ENCODE measurements at places on chromosomes 11 and 22.

- DNase-seq, result no peak
Measured at GRCh38 chr11:61009392-61010275, 38.2 kb downstream of the CD6 start.

GRCh38 chr11:107848345-107848744 lies 10.2 kb downstream of the SLC35F2 start:
- DNase-seq, result no peak

GRCh38 chr11:45105233-45105983 lies 41.0 kb upstream of the PRDM11 start:
- DNase-seq, result peak; percentile 45

DNA sequence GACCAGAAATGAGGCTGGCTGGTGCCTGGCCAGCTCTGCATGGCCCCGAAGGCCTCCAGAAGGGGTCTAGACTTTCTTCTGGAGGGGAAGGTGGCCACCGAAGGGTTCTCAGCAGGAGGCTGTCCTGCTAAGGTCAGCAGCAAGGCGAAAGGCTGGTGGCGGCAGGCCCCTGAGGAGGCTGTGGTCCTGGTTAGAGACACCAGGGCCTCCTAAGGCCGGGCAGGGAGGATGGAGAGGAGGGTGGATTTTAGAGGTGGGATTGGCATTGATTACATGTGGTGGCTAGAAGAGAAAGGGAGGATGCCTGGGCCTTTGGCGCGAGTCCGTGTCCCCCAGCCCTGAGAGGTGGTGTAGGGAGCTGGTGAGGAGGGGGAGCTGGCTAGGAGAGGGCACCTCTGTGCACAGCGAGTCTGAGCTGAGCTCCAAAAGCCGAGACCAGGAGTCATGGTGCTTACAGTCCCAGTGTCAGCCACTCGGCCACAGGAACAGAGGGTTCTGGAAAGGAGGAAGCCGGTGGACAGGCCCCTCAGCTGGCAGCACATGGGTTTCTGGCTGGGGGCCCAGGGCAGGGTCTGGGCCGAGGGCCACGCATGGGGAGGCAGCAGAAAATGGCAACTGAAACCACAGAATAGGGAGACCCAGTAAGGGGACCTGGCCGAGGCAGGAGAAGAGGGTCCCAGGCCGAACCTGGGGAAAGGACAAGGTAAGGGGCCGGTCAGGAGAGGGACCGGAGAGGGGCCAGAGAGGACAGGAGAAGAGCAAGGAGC lies 2.5 kb downstream of the FERMT3 start:
- DNase-seq, result no peak

DNA sequence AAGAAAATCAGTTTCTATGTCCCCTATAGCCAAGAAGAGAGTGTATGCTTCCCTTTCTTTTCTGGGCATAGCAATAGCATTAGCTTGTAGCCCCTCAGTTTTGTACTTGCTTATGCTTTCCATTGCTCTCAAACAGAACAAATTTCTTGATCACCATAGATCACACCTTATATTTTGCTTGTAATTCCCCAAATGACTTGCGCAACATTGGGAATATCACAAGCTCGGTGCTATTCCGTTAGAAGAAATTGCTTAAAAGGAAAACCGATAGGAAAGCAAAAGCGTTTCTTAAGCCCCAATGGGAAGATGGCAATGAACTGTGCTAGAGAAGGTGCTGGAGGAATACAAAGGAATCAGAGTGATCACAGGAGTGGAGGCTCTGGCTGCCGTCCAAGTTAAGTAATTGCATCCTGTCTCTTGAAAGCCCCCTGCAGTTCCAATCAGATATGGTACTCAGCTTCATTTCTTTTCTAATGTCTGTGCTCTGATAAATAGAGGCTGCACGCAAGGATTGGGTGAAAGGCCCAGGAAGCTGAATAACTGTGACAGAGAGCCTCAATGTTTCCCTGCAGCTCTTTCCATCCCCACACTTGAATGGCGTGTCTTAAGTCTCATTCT lies 182.1 kb upstream of the KIRREL3 start:
- DNase-seq, result no peak

- DNase-seq, result no peak
Measured at GRCh38 chr11:41309111-41309522, 150.3 kb downstream of the LRRC4C start.

- peak; percentile 31 for DNase-seq
Measured at GRCh38 chr11:103326070-103326794, 217.0 kb downstream of the DYNC2H1 start.

- no peak for DNase-seq
Measured at GRCh38 chr11:75982309-75982708, 167.3 kb downstream of the UVRAG start.
